ENCODE measurements at places on chromosomes 7 and 10. TPM values are rescaled to one million over a fixed set of nuclear protein-coding genes. Genes with fewer than 3 reads are reported as not detected.
A peak's percentile ranks its signal among the peaks of the same experiment; 100 is the strongest.

- no peak for DNase-seq
Measured at GRCh38 chr10:87585565-87586514, 73.8 kb upstream of the PAPSS2 start.

- DNase-seq = no peak
Measured at GRCh38 chr7:51949726-51950644, 633.4 kb upstream of the COBL start.

- DNase-seq = no peak
Measured at GRCh38 chr10:34507217-34507616, 307.9 kb downstream of the PARD3 start.

Gene HBP1
- 29.8 TPM for total RNA-seq

Gene IQUB
- 0.12 TPM for total RNA-seq

- no peak for DNase-seq
Measured at GRCh38 chr7:30723776-30724175, 28.2 kb upstream of the INMT start.

Gene SPDYE18
- total RNA-seq = not detected

- DNase-seq = no peak
Measured at GRCh38 chr7:106337754-106338153, 53.0 kb upstream of the NAMPT start.

GRCh38 chr10:3833046-3833445 lies 48.0 kb upstream of the KLF6 start:
- DNase-seq = no peak

DNA sequence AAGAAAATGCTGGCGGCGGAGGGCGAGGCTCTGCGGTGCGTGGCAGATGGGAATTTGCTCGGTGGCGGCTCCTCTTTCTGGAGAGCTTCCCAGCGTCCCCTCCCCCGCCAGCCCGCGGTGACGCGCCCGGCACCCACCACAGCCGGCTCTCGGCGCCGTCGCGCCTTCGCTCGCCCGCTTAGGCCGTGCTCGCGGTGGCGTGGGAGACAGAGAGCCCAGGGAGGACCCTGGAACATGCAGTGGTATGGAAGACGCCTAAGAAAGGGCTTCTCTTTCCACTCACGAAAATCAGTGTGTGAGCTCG lies 576 bp upstream of the CSGALNACT2 start:
- DNase-seq = peak; percentile 56

DNA sequence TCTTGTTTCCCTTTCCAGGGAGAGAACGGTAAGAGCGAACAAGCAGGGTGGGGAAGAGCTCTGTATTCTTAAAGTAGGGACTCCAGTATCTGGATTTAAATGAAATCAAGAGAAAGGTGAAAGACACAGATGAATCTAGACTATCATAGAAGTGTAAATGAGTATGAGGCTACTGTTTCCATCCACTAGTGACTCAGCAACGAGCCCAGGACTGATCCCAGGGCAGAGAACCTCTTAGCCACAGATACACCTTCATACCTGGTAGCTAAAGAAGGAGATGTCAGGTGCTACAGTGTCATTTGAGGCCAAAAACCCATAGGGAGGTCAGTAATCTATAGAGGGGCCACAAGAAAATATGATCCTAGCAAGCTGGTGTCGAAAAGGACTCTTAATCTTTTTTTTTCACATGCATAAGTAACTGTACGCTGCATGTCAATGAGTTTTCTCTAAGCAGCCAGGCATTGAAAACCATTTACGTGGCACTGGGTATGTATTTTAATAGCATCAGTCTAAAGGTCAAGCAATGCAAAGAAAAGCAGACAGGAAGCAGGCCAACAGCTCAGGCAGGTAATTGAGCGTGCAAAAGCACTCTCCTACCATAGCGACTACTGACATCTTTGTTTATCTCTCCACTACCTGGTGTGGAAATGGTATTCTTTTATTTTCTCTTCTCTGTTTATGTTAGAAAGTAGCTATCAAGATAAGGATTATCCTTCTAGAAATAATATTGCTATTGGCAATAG lies 91.5 kb upstream of the EGR2 start:
- no peak for DNase-seq

DNA sequence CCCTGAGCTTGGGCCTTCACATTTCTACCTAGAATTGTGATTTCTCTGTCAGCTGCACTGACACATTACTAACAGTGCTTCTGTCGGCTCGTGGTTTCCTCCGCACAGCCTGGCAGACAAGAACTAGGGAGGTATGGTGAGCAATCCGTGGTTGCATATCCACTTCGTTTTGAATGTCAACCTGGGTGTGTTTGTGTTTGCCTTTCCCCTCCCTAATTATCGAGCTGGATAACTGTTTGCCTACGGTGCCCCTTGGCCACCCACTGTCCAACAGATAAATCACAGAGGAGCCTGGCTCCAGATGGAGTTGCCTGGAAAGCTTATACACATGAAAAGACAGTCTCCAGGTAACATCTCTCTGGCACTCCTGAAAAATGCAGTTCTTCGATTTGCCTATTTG lies 228.8 kb downstream of the TRIL start:
- DNase-seq = no peak

DNA sequence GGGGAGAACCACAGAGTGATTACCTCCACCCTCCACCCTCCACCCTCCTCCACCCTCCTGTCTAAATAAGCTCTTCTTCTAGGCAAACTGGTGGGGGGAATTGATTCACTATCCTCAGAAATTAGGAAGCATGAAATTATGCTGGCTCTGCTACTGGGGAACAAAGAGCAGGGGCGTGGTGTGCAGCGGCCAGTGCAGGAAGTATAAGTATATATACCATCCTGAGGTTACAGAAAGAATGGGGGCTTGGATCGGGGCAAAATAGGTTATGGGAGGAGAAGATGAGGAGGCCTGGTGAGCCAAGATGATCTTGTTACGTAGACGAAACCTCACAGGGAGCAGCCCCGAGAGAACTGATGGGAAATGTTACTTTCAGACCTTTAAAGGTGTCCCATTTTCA lies 49.1 kb downstream of the SYPL1 start:
- DNase-seq = no peak

Gene PLEKHS1
- not detected for total RNA-seq

DNA sequence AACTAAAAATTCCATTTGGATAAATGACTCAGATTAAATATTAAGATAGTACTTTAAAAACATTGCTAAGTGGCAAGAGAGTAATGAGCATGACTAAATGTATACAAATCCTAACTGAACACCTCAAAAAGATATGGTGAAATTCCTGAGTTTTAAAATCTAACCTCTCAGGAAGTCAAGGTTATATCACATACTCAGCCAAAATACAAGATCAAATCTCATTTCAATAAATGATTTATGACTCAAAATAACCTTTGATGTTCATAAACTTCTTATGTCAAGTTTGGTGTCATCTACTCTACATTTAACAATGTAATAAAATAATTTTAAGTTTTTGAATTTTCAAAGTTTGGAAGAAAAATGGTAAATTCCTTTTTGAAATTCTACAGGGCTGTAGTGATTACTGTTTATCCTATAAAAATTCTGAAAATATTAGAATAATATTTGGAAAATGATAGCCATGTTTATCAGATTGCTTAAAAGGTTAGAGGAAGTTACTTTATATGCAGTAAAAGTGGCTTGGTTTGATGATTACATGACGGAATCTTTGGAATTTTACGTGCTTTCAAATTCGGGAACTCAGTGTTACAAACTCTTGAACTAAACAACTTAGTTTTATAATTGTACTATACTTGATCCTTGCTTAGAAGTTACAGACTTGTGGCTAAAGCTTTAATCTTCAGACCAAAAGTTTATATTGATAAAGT lies 43.7 kb downstream of the ASZ1 start:
- DNase-seq = no peak

- DNase-seq = no peak
Measured at GRCh38 chr10:12045596-12045995, 3.0 kb upstream of the UPF2 start.

- DNase-seq = no peak
Measured at GRCh38 chr10:91552274-91553095, 80.4 kb downstream of the PPP1R3C start.
